ELF-1 (cell line): ENCODE measurements at places on chromosomes 16 and 17.

DNA sequence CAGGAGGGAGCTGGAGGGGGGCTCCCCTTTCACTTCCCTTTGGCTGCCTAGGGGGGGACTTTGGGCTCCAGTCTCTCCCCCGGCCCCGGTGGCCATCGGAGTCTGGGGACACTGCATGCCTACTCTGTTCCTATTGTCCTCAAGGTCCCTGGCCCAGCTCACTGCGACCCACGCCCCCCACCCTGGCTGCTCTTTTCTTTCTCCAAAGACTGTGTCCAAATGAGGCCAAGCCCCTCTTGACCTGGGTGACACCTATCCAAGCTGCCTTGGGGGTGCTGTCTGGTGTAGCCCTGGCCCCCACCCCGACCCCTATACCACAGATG lies 12.9 kb downstream of the UBALD1 start:
- no peak for DNase-seq

DNA sequence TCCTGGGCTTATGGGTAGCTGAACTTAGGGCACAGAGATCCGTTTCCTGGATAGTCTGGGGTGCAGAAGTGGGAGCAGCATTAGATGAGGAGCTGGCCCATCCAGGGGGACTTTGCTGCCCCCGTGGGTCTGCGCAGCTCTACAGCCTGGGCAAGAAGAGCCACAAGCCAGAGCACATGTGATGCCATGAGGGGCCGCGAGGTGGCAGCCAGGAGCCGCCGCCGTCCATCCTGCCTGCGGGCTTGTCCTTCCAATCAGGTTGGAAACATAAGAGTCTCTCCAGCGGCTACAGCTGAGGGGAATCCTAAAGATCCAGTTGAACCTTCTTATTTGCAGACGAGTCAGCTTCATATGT lies 21.9 kb downstream of the C1QTNF1 start:
- DNase-seq, result peak; percentile 92

- peak; percentile 94 for DNase-seq
Observed at GRCh38 chr16:84547546-84548061, 43.1 kb upstream of the MEAK7 start.

DNA sequence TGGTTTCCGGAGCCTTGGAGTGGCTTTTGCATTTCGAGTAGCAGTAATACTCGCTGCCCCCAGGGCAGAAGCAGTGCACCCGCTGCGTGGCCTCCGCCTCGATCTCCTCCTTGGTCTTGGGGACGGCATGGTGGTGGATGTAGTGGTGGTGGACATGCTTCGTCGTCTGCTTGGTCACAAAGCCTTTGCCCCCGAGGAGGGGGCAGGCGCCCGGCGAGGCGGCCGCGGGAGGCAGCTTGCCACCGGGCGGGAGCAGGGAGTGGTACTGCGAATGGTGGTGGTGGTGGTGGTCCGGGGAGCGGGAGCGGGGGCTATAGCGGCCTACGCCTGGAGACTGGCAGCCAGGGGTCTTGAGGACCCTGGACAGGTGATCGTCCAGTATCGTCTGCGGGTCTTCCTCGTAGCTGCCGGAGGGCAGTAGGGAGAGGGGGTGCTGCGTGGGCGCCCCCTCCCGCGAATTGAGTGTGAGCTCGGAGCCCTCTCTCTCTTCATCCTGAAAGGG lies 24.1 kb downstream of the AXIN2 start:
- DNase-seq, result no peak

GRCh38 chr16:56989988-56990387 lies 631 bp downstream of the NLRC5 start:
- no peak for DNase-seq

DNA sequence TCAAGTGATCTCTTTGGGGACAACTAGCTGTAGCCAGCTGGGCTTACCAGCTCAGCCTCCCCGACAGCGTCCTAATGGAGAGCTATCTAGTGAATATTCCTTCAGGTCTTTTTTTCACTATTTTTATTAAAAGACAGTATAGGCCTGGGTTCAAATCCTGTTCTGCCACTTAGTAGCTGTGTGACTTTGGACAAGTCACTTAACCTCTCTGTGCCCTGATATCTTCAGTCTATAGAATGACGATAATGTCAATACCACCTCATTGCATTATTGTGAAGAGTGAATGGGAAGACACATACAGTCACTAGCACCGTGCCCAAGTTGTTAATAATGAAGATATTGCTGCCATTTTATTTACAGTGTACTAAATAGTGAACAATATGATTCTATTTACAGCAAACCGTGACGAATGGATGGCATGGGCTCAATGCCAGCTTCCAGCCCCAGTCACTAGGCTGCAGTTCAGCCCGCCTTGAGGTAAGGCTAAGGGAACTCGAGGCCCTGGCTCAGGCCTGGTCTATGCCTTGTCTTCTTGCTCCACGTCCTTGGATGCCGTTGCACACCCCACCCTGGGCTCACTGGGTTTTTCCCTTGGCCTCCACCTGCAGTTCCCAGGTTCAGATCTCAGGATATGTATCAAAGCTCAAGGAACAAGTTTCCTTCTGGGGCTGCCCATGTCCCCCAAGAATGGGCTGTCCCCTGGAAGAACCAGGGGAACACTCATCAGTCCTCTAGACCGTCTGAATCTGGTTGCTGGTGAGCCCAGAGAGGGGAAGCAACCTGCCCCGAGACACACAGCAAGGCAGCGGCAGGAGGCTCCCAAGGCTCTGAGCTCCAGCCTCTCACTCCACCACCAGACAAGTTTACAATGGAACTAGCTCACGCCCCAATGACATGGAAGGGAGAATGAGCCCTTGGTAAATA lies 95.4 kb upstream of the TNRC6C start:
- no peak for DNase-seq

DNA sequence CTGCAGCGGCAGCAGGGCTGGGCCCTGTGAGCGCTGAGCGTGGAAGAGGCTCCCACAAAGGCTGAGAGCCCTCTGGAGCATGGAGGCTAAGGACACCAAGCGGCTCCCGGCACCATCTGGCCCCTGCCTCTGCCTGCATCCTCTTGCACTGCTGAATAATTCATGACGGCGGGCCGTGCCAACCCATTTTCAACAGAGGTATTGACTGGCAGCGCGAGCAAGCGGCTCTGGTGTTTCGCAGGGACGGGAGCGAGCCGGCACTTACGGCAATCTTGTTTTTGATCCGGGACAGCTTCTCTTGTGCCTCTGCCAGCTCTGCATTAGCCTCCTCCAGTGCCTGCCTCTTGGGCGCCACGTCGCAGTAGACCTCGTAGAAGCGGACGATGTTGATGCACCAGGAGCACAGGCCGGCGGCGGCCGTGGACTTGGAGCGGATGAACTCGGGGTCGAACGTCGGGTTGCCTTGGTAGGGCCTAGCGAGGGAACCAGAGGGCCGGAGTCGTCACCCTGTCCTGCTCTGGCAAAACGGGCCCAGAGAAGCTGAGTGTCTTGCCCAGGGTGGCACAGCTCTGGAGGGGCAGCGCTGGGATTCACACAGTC lies 80.4 kb downstream of the PGS1 start:
- no peak for DNase-seq

GRCh38 chr17:32833076-32833475 lies 43.8 kb downstream of the MYO1D start:
- DNase-seq, result no peak

- DNase-seq, result no peak
Observed at GRCh38 chr16:51420247-51420646, 269.2 kb upstream of the SALL1 start.

GRCh38 chr16:55115506-55115905 lies 184.8 kb downstream of the IRX5 start:
- DNase-seq, result no peak

GRCh38 chr17:29653995-29654714 lies 31.4 kb upstream of the CORO6 start:
- no peak for DNase-seq
